ENCODE measurements at places on chromosomes 4 and X. TPM values are rescaled to one million over a fixed set of nuclear protein-coding genes. Genes with fewer than 3 reads are reported as not detected.

DNA sequence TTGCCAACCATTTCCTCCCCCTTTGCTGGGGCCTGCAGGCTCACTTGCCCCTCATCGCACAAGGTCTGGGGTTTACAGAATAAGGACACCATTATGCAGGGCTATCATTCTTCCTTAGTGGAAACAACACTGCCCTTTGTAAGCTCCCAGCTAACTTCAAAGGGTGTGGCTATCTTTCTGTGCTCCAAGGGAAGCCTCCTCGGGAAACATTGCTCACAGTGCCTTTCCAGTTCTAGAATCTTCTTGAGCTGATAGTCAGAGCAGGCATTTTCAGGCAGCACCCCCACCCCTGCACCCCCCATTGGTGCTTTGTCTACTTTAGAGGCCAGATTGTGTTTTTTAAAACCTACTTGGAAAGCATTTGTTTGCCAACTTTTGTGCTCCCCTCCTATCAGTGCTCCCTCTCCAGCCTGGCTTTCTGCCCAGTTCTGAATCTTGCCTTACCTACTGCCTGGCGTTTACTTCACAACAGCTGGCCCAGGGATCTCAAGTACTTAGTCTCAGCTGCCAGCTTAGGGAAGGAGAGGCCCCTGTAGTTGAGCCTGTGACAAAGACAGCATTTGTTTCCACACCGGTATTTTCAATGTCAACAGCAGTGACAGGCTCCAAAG, 53.5 kb downstream of the PLAC1 start:
- H3K4me1 ChIP-seq = no peaks in the 10 kb centered on the region
- no peak overlapping the region for H3K4me3 ChIP-seq
- H3K36me3 ChIP-seq = no peaks in the 10 kb centered on the region

Gene HSD17B13
- polyA plus RNA-seq = 0.05 TPM

Gene EVC
- polyA plus RNA-seq = 2.1 TPM

Gene PCDH19
- not detected for polyA plus RNA-seq

DNA sequence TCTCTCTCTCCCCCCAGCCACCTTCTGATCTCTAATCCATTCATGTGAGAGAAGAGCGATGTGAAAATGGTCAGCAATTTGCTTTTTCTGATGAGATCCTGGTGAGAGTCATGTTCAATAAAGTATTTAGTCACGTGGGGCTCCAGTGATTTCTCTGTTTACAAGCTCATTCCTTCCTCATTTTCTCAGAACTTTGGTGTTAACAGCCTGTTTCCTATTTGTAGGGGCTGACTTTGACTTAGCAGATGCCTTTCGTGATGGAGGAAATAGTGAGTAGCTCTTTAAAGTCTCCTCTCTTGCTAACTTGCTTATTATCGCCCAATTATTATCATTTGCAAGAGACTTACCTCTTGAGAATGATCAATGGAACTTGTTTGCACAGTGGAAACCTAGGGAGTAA, 72.6 kb upstream of the CD99 start:
- no peak overlapping the region for H3K27ac ChIP-seq
- no peak overlapping the region for H3K4me3 ChIP-seq
- H3K36me3 ChIP-seq = peaks cover 16% of the 10 kb centered on the region
- DNase-seq = no peak
- no peaks in the 10 kb centered on the region for H3K27me3 ChIP-seq
- no peaks in the 10 kb centered on the region for H3K4me1 ChIP-seq

Gene DEFB131A
- polyA plus RNA-seq = not detected

Gene PARM1
- polyA plus RNA-seq = 2.4 TPM

DNA sequence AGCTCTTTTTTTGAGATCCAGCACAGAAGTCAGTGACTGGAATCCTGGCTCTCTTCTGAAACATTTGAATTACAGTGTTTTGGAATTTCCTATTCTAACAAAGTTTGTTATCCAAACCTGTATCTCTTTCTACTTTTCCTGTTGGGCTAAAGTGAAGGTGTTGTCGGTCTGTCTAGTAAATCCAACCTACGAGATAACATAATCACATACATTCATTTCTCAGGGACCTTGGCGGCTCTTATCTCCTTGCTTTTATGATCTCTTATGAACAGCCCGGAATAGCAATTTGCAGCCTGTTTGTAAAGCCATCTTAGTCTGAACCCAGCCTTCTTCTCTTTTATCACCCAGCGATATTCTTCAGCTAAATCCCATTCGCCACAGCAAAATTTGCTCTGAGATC, 14.5 kb downstream of the PPARGC1A start:
- no peaks in the 10 kb centered on the region for H3K4me1 ChIP-seq
- H3K27ac ChIP-seq = no peak overlapping the region
- H3K36me3 ChIP-seq = no peaks in the 10 kb centered on the region
- H3K4me3 ChIP-seq = no peak overlapping the region

Gene EDA2R
- polyA plus RNA-seq = 0.20 TPM

DNA sequence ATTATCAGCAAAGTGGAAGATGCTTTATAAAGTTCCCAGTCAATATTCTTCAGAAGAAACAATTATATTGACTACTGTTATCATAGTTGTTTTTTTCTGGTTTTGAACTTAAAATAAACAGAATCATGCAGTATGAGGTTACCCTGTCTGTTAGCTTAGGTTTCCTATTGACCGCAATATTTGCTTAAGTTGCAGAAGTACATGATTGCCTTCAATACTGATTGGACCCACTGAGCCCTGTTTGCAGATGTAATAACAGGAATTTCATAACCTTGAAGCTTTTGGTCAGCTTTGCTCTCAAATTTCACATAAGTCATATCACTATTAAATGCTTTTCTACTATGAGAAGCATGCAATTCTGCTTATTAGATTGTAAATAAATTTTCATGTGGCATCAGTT, 229.1 kb upstream of the FSTL5 start:
- no peak overlapping the region for H3K4me3 ChIP-seq
- H3K27me3 ChIP-seq = no peaks in the 10 kb centered on the region

GRCh38 chr4:145130788-145131399, 32.8 kb downstream of the ABCE1 start:
- no peak overlapping the region for H3K4me3 ChIP-seq
- H3K36me3 ChIP-seq = peaks cover 21% of the 10 kb centered on the region
- no peak for DNase-seq
- no peaks in the 10 kb centered on the region for H3K27me3 ChIP-seq
- no peak overlapping the region for H3K27ac ChIP-seq

Measured in stomach (tissue), 19 donors.